Activated gamma-delta T cell (primary cell): ENCODE measurements at places on chromosomes 5 and 9.
A peak's percentile ranks its signal among the peaks of the same experiment; 100 is the strongest.

GRCh38 chr9:136193127-136193890 lies 11.6 kb downstream of the LHX3 start:
- DNase-seq = no peak

GRCh38 chr9:76580188-76580587 lies 121.2 kb downstream of the GCNT1 start:
- DNase-seq = no peak

- no peak for DNase-seq
Measured at GRCh38 chr9:92098638-92099037, 16.6 kb downstream of the SPTLC1 start.

- DNase-seq = no peak
Measured at GRCh38 chr5:157335534-157336422, 69.9 kb downstream of the CYFIP2 start.

DNA sequence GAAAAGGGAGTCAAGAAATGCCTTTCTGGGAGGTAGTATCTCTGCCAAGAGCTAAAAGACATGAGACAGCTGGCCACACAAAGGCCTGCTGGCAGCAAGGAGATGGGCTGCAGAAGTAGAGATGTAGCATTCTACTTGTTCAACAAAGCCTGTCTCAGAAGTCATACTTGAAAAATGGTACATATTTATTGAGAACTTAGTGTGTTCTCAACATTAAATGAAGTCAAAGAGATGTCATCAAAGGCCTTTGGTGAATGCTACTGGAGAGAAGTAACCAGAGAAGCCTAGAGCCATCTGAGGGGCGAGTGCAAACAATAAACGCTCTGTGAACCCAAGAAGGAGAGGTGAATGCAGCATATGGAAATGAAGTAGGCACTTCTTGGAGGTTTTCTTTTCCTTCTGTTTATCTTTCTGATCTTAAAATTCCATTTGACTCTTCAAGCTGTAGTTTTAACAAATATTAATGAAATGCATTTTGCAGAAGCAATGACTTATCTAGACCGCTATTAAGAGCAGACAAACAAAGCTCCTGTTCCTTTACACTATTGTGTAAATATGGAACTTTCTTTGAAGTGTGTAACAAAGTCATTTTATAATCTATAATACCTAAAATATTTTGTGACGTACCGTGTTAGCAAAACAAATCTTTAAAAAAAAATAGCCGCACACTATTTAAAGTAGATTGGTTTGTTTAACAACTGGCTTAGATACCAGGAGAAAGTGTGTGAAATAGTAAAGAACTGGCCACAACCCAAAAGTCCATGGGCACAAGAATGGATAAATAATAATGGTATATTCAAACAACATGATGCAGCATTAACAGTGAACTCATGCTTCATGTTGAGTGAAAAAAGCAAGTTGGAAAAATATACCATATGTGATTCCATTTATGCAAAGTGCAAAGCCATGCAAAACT lies 70.2 kb downstream of the ZNF608 start:
- no peak for DNase-seq

- DNase-seq = no peak
Measured at GRCh38 chr9:72633966-72634365, 112.6 kb downstream of the TMC1 start.

DNA sequence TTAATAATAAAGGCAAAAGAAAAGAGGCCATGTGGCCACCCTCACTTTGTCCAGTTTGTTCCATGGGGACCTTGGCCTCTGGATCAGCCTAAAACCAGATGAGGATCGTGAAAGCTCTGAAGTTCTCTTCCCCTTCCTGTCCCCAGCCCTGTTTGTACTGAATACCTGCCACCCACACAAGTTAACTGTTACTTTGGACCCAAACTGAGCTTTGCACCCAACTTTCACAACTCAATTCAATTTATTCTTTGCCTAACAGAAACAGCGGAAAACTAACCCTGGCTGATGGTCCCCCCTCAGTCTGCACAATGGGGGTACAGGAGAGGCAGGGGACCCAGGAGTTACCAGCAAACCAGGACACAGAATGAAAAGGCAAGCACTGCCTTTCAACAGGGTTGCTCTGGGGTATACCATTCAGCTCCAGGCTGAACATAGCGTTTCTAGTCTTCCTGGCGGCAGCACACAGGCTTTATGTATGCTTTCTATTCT lies 28.2 kb downstream of the ABCA1 start:
- DNase-seq = no peak

DNA sequence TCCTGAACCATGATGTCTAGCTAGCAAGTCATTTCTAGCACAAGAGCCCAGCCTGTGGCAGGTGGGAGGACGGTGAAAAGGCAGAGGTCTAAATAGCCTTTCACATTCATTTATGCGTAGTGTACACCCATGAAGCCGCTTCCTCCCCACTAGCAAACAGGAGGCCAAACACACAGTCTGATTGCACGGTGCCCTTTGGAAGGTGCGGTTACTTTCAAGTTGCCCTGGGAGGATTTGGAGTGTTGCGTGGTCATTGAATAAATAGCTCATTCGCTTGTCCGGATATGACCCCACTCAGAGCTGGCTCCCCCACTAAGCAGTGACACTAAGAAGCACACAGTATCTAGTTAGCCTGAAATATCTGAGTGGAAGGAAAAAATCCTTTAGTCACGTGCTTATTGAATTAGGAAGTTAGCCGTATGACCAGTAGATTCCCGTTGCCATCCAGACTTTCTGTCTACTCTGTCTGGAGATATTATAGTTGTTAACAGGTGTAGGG lies 664 bp upstream of the ARSB start:
- no peak for DNase-seq

GRCh38 chr5:95759005-95759404 lies 27.9 kb downstream of the RHOBTB3 start:
- DNase-seq = no peak

DNA sequence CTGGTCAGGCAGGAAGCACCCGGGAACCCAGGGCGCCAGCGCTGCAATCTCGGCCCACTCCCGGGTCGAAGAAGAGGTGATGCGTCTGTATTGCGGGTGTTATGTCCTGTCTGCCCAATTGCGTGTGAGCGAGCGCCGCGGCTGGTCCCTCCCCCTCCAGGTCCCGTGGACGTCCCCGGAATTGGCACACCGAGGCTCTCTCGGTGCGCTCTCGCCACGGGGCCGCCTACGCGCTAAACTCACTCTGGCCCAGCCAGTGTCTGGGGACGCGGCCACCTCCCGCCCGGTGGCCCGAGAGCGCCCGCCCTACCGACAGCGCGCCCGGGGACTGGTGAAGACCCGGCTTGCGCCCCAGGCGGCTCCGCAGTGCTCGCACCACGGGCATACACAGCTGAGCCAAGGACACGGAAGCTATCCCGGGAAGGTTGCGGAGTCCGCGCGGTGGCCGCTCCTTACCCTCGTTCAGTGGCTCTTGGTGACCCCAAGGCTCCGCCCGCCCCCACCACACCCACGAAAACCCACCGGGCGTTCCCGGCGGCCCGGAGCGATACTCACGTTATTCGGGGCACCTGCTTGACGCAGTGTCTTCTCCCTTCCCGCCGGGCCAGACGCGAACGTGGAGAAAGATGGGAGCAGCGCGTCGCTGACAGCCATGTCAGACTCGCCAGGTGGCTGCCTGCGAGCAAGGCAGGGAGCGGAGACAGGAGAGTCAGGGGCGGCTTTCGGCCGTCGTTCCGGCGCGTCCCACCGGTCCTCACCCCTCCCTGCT lies 1.0 kb downstream of the KLF4 start:
- DNase-seq = no peak

GRCh38 chr9:129072171-129072570 lies 8.7 kb upstream of the DOLPP1 start:
- DNase-seq = no peak

GRCh38 chr5:109029847-109030246 lies 282.1 kb downstream of the FER start:
- no peak for DNase-seq

DNA sequence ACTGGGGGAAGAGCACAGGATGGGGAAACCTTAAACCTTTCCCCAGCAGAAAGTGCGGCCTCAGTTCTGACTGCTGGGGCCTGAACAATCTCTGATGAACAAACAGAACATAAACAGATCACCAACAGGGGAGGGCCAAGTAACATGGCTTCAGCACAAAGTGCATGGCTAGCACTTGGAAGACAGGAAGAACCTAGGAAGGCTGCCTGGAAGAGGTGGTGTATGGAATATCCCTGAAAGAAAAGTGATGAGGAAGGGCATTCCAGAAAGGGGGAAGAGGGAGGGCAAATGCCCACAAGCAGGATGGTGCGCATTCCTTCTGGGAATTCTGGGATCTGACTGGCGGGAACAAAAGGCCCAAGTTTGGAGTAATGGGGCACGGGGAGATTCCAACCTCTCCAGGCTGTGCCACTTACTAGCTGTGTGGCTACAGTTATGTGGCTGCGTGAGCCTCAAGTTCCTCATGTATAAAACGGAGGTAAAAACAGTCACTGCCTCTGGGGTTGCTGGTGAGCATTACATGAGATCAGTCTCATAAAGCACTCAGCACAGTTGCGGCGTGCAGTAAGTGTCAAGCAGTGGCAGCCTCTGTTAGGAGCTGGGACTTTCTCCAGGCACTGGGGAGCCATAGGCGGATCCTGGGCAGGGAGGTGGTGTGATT lies 1.6 kb downstream of the PDGFRB start:
- DNase-seq = no peak

GRCh38 chr9:18073002-18073401 lies 401.0 kb upstream of the ADAMTSL1 start:
- DNase-seq = no peak

GRCh38 chr5:58460732-58461286 lies 923 bp upstream of the PLK2 start:
- peak; percentile 33 for DNase-seq

DNA sequence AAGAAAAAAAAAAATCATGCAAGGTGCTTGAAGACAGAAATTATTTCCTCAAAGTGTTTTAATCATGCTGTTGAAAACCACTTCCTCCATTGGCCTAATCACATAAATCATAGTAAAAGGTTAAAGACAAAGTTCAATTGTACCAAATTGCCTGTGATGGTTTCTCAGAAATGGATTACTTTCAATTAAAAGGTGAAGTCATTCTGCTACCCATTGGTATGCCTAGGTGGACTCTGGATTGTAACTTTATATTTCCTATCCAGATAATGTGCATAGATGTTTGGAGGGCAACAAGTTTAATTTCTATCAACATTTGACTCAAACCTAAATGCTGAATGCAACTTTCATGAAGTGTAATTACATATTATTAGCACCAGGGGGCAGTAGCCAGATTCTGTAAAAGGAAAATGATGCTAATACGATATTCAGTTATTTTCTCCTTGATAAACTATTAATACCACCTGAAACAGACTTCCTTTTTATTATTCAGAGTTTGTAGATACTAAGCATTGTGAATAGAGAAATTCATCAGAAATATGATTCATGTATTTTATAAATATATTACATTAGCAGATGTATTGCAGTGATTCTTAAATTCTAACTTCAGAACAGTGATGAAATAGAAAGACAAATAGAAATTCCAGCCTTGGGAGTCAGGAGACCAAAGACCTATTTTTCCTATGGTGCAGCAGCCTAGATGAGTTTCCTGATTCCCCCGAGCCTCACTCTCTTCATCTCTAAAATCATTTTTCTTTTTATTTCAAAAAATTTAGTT lies 148.2 kb downstream of the CAAP1 start:
- no peak for DNase-seq

GRCh38 chr9:125763394-125763801 lies 16.2 kb downstream of the PBX3 start:
- DNase-seq = no peak

GRCh38 chr5:97355775-97356174 lies 172.7 kb upstream of the RIOK2 start:
- no peak for DNase-seq

DNA sequence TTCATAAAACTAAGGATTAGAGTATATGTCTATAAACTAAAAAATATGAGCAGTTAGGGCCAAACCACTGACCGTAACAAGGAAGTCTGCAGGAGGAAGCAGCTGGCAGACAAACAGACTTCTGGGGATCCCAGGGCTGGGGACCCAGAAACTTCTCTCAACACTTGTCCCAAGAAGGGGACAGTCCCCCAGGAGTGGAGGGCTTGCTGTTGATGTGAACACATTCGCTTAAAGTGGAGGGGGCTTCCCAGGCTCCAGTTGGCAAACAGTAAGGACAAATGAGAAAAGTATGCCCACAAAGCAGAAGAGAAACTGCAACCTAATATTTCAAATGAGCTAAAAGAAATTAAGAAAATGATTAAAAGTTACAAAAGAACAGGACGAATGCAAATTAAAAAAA lies 83.7 kb downstream of the PDE8B start:
- DNase-seq = no peak
